Activated naive CD4-positive, alpha-beta T cell treated with anti-CD3 and anti-CD28 coated beads for 36 hours (primary cell): ENCODE measurements at places on chromosomes 3 and 15.

DNA sequence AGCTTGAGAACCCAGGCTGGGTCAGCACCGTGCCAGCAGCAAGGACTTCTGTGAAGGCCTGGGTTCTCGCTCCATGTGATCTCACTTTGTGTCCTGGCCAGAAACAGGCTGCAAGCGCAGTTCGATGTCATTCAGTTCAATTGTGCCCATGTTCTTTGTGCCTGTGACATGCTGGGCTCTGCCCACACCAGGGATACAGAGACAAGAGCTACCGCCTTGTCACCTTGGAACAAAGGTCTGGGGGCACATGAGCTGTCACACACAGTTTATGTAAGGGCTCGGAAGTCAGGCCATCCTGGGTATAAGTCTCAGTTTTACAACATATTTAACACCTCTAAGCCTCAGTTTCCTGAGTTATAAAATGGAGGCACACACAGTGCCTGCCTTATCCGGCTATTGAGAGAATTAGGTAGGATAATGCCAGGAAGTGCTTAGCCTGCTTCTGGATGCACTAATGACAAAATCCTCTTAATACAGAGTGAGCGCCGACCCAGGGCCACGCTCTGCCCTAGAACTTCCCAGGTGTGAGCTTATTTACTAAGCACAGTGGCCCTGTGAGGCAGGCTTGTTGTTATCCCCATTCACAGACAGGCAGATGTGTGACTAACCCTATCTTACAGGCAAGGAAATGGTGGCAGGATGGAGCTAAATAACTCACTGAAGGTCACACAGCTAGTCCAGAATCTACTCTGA, 50.4 kb upstream of the LIMD1 start:
- DNase-seq: no peak

- DNase-seq: no peak
Measured at GRCh38 chr15:40756938-40757337, 1.9 kb upstream of the RMDN3 start.

DNA sequence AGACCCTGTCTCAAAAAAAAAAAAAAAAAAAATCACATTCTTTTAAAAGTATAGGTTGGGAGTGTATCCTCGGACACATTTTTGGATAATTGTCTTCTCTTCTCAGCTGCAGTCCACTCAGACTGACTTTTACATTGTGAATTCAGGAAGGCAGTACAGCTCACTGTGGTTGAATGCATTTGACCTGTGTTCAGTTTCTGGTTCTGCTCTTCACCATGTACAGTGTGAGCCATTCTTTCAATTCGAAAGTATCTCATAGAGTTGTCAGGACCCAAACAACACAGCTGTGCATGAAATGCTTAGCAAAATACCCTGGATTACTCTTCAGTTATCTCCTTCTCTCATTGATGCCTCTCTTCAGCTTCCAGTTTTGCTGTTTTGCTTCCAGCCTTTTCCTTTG, 5.0 kb downstream of the CMTM8 start:
- DNase-seq: no peak

DNA sequence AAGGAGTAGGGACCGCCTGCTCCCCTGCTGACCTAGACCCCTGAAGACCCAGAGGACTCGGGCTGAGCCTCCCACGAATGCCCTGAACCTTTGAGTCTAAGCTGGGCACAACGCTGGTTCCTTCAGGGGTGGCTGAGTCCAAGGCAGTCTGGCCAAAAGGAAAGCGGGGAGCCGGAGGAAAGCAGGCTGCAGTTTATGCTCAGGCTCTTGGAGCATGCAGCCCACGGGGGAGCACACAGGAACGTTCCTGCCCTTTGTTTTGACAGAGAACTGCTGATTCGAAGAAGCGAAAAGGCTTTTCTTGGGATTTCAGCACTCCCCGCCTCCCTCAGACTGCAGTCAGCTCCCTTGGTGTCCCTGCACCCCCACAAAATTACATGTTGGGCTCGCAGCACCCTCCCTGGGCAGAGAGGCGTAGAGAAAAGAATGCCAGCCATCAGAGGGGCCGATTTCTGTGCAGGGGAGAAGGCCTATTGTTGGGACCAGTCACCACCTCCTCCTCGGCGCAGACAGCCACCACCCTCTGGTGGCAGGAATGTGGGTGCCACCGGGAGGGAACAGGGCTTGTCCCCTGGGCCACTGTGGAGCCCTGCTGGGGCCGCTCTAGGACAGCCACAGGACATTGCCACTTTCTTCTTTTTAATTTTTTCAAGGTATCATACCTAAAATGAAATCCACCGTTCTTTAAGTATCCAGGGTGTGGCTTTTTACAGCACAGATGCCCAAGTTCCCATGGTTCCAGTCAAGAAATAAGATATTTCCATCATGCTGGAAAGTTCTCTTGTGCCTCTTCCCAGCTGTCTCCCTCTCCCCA, 72.2 kb downstream of the SMAD6 start:
- DNase-seq: peak; percentile 72

GRCh38 chr3:72776-73175, 123.8 kb upstream of the CHL1 start:
- no peak for DNase-seq

- DNase-seq: peak; percentile 24
Measured at GRCh38 chr3:9862391-9863057, 17.5 kb downstream of the CIDEC start.

DNA sequence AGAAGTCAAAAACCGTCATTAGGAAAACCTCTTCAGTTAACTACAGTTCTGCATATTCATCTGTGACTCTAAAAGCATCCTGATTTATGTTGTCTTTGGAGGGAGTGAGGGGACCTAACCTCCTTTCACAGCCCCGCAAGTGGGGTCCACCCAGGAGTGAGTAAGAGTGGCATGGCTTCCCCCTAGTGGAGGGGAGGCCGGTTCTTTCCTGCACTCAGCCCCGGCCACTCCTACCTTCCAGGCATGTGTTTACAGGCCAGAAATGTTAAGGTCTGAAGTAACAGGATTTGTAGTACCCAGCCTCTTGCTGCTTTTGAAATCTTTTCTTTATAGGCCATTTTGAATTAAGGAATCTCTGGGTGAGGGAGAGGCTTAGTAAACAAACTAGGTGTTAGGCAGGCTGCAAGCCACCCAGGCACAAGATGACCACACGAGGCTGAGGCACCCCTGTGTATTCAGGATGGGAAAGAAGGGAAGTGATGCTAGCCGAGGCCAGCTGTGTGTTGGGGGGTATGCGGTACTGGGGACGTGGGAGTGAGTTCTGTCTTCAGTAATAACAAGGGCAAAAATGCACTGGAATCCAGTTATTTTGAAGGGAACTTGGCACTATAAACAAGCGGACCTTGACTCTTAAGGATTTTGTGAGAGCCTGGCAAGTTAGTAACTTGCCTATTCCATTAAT, 50.5 kb downstream of the CTDSPL start:
- DNase-seq: no peak

GRCh38 chr3:116339441-116340028, 105.8 kb downstream of the LSAMP start:
- no peak for DNase-seq

GRCh38 chr3:36484386-36484785, 104.1 kb downstream of the STAC start:
- DNase-seq: no peak

DNA sequence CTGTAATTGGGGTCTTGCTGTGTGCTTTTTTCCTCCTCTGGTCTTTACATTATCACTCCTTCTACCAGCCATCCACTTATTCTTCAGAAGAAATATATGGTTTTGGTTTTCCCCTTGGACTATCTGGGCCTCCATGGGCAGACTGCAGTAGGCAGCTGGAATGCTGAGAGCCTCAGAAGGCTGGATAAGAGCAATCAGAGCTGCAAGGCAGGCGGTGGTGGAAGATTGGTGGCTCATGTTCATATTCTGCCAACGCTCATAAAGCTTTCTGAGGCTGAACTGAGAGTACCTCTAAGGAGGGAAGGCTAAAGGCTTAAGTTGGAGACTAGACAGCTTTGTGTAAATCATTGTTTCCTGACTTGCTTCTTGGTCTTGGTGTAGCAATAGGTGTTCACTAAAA, 5.7 kb upstream of the RPLP1 start:
- DNase-seq: no peak

DNA sequence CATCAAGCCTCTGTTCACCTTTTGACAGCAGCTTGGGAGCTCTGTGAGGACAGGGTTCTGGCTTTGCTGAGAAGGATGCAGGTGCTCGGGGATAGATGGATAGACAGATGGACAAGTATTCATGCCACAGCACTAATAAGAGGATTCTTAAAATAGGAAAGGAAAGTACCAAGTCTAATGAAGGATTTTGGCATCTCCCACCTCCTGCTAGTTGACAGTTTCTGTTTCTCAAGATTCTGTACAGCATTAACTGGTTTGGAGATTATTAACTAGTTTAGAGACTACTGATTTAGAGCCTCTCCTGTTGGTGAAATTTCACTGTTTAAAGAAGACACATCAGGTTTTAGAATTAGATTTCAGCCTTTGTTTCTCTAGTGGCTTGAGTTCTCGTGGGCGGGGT, 152.3 kb downstream of the CACNA1D start:
- DNase-seq: no peak

DNA sequence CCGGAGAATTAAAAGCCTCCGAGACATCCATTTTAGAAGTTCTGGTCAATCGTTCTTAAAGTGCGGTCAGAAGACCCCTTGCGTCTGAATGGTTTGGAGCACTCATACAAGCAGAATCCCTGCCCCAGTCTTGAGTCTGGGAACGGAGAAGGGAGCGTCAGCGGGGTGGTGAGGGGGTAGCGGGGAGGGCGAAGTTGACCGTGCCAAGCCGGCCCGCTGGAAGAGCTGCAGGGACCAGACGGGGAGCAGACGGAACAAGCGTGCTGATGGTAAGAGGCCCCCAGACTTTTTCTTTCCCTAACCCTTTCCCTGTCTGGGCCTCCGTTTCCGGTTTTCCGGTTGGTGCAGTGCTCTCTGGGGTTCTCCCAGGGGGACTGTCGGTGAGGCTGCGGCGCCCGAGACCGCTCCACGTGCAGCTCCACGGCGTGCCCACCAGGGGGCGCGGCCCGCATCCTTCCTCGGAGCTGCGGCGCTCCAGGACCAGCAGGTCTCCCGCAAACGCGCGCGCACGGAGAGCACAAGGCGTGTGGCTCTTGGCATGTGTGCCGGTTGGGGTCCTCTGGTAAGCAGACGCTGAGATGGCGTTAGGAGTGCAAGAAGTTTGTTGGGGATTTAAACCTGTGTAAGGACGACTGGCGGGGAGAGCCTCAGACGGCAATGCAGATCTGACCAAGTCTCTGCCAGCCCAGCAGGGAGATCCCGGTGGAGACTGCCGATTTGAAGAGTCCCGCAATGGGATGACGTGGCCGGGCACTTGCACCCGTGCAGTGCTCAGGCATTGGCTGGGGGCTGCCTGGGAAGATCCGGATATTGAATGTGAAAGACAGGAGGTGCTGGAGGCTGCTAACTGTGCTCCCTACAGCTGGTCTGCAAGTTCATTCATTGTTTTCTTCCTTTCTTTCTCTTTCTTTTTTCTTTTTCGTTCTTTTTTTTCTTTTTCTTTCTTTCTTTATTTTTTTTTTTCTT, 19.2 kb upstream of the CORO2B start:
- DNase-seq: peak; percentile 76

DNA sequence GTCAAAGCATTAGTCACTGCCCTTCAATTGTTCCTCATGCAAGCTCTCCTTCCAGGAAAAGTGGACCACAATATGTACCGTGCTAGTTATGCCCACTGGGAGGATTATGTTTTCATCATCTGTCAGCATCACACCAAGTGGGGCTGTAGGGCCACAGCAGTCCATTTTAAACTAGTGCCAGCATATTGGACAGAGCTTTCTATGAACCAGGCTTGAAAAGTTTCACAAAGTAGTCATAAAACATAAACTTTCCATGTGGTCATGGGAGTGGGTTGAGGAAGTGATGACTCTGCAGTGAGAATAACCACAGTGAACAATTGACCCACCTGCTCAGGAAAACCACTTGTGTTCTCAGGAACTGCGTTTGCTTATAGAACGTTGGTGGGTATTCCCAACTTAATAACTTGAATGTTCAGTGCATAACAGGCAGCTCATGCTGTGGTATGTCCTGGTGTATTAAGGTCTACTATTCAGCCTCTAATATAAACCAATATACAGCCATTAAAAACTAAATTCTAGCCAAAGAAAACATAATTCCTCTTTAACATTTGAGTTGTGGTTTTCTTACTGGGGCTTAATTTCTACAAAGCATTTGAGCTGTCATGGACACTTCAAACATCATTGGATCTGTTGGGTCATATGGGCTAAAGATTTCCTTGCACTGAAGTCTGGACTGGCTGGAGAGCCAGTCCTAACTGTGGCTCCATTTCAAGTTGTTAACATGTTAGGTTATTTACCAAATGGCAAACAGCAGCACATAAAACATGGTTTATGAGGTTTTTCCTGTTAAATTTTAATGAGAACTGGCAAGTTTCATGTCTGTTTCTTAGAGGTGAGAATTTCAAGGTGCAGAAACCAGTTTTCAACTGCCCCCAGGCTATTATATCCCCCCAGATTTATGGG, 274.1 kb downstream of the OTOL1 start:
- DNase-seq: no peak

DNA sequence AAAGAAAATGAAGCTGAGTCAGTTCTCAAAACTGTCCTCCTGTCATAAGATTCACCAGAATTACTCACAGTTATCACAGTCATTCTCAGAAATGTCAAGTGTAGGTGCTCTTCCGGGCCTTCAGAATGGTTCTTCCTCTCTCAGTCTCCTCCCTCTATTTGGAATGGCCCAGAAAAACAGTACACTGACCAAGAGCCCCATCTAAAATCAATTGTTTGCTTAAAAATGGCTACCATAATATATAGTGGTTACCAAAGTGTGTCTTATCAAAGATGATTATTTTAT, 99.8 kb downstream of the MECOM start:
- no peak for DNase-seq

DNA sequence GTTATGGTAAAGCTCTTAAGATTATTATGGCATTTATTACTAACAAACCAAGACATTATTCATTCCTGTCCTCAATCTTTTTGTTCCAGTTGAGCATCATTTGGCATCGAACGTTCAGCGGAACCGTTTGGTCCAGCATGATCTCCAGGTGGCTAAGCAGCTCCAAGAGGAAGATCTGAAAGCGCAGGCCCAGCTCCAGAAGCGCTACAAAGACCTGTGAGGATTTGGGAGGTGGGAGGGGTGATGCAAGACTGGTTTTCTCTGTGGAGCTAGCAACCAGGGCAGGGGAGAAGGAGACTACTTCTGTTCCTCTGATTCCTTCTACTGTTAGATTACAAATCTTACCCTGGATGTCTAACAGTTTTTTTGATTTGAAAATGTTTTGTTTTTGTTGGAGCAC, 27.6 kb upstream of the UTS2B start:
- no peak for DNase-seq

DNA sequence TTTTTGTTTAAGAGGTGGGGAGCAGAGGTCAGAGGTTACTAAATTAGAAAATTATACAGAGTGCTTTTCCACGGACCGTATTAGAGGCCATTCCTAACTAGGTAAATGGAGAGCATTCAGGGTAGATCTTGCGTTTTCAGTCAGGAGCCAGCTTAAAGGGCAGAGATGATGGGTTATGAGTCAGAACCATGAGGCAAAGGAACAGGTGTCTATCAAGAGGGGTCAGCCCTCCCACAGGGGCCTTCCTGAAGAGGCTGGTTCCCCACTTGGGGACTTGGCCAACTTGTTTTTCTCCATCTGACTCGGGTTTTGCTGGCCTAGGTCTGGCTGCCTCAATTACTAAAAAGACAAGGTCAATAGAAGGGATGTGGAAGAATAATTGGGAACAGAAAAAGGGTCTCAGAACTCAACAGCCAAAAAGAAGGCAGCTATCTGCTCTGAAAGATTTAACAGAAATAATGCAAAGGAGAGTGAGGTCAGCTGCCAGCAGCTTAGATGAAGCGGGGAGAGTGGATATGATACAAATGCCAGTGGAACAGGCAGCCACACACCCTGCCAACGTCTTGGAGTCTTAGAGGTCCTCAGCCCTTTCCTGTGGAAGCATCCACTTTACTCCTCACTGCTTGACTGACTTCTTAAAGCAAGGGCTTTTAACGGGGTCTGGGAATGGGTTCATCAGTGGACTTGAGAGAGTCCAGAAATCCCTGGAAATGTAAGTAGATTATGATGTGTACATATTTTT, 17.6 kb downstream of the MTMR14 start:
- no peak for DNase-seq
